ENCODE measurements at places on chromosomes 5 and 9.

DNA sequence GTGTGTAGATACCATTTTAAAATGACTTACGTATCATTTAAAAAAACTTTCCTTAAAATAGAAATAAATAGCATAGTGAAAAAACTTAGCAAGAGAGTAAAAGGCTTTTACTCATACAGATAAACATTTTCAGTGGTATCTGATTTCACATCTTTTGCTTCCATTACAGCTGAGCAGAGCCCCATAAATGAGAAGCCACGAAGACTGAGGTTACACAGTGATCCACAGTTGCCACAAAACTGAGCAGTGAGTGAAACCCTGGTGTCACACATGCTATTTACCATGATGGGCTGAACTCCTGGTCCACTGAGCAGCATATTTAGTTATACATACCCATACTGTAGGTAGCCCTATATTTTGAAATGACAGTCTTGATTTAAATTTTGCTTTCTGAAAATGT is 401.2 kb downstream of the KIAA0825 start:
- DNase-seq: no peak

DNA sequence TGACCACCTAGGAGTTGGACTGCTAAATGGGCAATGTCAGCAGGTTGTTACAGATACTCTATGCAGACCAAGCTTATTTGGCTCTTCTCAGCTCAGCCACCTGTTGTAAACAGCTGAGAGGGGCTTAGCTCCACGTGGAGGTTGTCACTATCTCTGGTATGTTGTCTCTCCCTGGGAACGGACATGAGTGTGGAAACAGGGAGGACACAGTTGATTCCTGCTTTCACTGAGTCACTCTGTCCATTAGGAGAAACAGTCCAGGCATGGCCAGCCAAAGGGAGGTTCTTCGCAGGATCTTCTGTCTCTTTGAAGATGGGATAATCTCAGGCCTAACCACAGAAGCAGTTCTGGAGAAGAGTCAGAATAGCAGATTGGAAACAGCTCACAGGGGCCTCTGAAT is 121.2 kb downstream of the PALM2AKAP2 start:
- DNase-seq: no peak

- DNase-seq: no peak
Observed at GRCh38 chr9:89699646-89700045, 94.8 kb downstream of the GADD45G start.

GRCh38 chr5:122311961-122312590 is at the start of gene SNCAIP:
Gene SNCAIP, plus strand, starts transcription at chr5:122312237. Its CDS starts 78,898 bp downstream, at chr5:122391135.
- DNase-seq: peak; percentile 38

- DNase-seq: no peak
Observed at GRCh38 chr9:131216806-131217205, 59.5 kb downstream of the FAM78A start.

GRCh38 chr5:43427306-43427705 is 15.1 kb upstream of the CCL28 start:
- no peak for DNase-seq

- no peak for DNase-seq
Observed at GRCh38 chr9:7936996-7937395, 137.4 kb upstream of the DMAC1 start.

DNA sequence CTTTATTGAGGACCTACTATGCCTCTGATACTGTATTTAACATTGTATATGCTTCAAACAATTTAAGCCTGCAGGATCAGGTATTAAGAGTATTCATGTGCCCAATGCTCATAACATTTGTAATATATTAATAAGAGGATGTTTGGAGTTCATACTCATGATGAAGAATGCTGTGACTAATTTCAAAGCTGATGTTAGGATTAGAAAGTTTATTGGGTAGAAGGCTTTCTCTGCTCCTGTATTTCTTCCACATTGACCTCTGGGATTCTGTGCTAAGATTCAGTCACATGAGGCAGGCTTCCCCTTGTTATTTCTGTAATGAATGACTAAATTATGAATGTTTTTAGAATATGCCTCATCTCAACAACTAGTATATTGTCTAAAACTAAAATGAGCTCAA is 456.4 kb downstream of the NFIB start:
- no peak for DNase-seq

DNA sequence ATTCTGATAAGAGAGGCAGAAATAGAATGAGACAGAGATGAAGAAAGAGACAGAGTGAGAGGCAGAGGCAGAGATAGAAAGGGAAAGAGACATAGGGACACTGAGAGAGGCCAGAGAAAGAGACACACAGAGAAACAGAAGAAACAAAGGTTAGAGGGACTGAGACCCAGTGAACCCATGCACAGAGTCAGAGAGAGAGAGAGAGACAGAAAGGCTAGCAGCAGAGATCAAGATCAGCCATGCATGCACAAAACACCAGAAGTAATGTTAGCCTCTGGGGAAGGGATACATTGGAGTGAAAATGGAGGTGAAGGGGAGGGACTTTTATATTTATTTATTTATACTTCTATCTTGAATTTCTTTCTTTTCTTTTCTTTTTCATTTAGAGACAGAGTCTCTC is 14.1 kb upstream of the SPARC start:
- peak; percentile 39 for DNase-seq

- no peak for DNase-seq
Observed at GRCh38 chr5:52779213-52779612, 8.5 kb upstream of the ITGA1 start.

GRCh38 chr9:114524247-114524681 is 19.0 kb upstream of the WHRN start:
- no peak for DNase-seq

DNA sequence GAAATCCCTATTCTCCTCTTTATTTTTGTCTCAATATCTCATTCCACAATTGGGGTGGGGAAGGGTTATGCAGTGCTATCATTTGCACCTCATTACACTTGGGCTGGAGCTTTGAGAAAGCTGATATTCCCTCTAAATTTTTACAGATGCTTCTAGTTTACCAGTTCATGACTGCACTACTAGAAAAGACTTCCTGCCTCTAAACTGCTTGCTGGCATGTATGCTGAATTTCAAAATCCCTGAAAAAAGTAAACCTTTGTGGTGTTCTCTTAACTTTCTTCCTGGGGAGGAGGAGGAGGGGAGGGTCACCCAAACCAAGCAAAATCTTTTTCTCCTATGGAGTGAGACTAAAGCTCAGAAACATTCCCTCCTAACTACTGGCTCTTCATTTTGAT is 45.1 kb downstream of the BNC2 start:
- DNase-seq: no peak

GRCh38 chr9:121927636-121928035 is 165.5 kb downstream of the TTLL11 start:
- DNase-seq: no peak

- DNase-seq: peak; percentile 92
Observed at GRCh38 chr9:133115604-133116345, 5.3 kb downstream of the RALGDS start.

DNA sequence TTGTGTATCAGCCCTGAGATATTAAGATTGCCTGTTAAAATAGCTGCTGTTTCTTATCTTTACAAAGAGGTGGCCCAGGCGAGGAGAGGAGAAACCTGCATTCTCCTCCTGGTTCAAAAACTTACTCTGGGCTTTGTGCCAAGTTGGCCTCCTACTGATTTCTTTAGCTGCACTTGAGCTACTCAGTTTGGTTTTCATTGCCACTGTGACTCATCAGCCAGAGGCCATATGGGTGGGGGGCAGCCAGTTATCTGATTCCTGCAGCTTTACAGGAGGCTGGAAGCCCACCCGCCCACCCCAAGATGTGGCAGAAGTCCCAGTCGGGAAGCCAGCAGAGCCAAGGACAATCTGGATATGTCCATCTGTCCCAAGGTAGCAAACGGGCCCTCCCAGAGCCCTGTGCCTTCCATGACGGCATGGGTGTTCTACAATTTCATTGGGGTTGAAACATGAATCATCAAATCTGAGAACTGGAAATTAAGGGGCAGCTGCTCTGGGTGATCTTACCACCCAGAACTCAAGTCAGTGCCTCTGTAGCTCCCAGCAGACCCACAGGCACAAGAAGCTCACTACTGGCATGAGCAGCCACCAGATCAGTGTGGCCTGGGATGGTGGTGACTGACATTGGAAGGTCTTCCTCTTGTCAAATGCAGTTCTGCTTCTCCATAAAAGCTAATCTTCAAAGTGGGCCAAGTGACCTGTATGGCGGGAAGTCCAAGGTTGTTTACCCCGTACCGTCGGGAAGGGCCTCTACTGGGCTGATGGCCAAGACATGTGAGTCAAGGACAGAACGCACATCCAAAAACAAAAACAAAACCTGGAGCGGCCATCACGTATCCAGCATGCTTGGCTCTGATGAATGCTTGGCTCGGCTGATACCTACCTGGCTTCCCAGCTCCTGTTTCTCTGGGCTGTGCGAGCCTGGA is 15.6 kb downstream of the FCN2 start:
- DNase-seq: no peak

Data from GM10248 (cell line).